ENCODE measurements at places on chromosomes 5 and 9.

DNA sequence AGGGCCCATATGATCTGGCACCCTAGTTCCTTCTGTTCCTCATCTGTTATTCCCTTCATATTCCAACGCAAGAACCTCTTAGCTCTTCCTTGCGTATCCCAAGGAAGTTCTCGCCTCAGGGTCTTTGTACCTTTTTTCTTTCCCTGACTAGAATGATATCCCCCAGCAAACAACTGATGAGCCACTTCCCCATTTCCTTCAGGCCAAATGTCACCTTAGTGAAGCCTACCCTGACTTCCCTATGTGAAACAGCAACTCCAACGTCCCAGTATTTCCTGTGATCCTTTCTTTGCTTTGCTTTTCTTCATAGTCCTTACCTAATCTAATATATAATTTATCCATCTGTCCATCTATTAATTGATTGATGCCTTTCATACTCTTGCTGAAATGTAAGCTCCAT is 47.9 kb downstream of the ERCC8 start:
- no peak for DNase-seq

- DNase-seq = no peak
These were observed 2.7 kb downstream of the BSPRY start for GRCh38 chr9:113352006-113352405.

- DNase-seq = no peak
These were observed 1.0 kb downstream of the FAM221B start for GRCh38 chr9:35827486-35827885.

GRCh38 chr9:83656032-83656680 is 33.2 kb downstream of the IDNK start:
- DNase-seq = no peak

DNA sequence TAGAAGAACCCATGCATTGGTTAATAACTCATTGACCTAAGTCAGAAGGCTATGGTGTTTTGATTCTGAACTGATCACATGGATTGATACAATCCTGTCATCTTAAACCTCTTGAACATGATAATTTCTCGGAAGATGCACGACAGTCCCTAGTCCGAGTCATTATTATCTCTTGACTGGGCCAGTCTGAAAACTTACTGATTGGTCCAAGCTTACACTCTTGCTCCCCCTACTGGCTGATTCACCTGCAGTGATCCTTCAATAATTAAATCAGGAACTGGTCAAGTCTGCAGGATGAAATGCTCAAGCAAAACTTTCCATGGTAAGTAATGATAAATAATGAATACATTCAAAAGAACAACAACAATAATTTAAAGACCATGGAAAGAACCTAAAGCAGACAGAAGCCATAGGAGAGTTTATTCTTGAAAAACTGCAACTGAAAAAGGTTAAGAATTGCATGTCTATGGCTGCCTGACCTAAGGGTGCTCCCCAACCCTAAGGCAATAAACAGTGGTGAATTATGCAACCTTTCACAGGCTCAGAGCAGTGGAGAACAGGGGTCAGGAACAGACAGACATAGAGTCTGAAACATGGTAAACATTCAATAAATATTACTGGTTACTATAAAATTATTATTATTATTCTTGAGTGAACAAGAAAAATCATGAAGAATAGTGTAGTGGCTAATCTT is 79.3 kb downstream of the BRINP1 start:
- DNase-seq = no peak

DNA sequence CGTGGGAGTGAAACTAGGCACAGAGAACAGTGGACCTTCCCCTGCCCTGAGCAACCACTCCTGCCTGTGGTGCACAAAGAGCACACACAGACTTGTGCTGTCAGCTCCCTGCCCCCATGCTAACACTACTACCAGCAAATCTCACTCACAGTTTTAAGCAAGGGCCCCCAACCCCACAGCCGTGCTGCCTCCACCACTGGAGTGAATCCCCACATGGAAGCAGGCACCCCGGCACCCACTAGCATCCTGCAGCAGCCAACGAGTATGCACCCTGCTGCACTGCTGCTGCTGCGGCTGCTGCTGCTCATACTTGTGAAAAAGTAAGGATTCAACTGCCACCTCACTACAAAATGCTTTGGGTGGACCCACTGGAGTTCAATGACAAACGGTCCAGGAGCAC is 435.5 kb downstream of the SLCO4C1 start:
- DNase-seq = no peak

- no peak for DNase-seq
These were observed 160.3 kb upstream of the TBC1D2 start for GRCh38 chr9:98415782-98416181.

DNA sequence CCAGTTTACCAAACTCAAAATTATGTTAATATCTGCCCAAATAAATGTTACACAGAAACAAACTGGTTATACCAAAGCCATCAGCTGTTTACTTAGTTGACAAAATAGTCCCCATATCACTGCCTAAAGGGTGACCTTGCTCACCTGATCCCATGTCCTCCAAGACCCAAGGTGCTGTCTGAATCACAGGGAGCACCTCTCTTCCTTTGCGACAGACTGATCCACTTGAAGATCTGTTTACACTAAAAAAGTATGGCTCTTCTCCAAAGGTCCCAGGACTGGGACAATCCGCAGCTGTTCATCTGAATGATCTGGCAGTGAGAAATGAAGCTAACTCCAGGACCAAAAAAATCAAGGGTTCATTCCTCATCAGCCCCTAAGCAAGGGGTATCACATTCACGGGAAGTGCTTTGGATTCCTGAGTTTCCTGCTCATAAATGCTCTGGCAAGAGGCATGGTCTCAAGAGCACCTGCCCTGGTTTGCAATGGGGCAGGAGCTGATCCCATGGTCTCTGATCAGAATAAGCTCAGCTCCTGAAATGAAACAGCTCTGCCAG is 5.0 kb downstream of the PRUNE2 start:
- DNase-seq = no peak

GRCh38 chr5:15737036-15737821 is 237.2 kb downstream of the FBXL7 start:
- no peak for DNase-seq

GRCh38 chr5:98514215-98514614 is 259.2 kb upstream of the RGMB start:
- DNase-seq = no peak

Measured in SW 1271 (cell line).